Stimulated activated effector memory CD8-positive, alpha-beta T cell treated with anti-CD3 and anti-CD28 coated beads, Interleukin-12 subunit alpha, Interleukin-12 subunit beta, amount 100 ng/mL, for 72 hours (primary cell): ENCODE measurements at places on chromosomes 16 and 17.

- DNase-seq: no peak
Observed at GRCh38 chr17:76688165-76688622, 22.6 kb downstream of the MXRA7 start.

DNA sequence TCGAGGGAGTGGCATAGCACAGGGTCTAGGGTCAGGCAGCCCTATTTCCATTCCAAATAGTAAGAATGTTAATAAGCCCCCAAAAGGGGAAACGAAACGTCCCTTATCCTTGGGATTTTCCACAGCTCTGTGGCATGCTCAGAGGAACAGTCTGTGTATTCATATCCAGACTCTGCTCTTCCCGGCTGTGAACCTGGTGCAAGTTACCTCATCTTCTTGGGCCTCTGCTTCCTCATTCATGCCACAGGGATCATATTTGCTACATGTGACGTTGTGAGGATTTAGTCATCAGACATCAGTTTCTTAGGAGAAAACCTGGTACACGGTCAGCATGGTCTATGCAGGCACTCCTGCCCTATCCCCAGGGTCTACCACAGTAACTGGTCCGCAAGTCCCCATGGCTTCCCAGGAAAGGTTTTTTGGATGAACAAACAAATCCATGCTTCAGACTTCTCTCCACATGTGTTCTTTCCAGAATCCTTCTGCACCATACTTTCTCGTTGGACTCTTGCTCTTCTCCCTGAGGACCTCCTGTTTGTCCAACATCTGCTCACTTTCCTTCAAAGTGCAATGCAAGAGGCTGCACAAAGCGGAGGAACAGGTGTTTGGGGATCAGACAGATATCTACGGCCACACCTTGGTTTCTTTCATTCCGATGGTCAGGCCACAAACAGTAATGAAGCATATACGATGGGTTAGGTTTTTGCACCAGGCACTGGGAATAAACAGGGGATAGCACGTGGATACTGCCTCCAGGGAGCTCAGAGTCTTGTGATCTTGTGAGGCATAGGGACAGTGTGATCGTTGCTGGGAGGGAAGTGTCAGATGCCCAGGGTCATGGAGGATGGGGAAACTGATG lies 17.7 kb downstream of the GLP2R start:
- no peak for DNase-seq

DNA sequence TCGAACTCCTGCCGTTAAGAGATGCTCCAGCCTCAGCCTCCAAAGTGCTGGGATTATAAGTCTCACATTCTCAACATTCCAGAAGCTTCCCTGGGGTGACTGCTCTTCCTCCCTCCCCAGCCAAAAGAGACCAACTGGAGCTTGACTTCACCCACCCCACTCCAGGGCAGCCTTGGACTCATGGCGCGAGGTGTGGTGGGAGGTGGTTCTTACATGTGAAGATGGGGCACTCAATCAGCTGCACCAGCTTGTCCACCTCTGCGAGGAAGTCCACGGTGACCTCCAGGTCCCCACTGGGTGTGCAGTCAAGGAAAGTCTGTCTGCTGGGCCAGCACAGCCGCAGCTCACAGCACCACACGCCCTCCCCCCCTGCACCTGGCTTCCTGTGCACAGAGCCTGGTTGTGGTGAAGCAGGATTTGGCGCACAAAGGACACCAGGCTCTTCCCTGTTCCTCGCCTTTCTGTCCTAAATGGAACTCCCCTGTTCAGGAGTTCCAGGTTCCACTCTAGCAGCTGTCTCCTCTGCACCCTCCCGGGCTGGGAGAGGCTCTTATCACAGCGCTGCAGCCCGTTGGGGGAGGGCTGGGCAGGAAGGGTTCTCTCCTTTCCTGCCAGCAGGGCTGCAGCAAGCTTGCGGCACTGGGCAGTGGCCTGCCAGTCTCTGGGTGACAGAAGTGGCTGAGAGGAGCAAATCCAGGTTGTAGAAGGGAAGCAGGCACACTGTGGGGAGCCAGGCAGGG lies 9.6 kb upstream of the MTSS2 start:
- no peak for DNase-seq

DNA sequence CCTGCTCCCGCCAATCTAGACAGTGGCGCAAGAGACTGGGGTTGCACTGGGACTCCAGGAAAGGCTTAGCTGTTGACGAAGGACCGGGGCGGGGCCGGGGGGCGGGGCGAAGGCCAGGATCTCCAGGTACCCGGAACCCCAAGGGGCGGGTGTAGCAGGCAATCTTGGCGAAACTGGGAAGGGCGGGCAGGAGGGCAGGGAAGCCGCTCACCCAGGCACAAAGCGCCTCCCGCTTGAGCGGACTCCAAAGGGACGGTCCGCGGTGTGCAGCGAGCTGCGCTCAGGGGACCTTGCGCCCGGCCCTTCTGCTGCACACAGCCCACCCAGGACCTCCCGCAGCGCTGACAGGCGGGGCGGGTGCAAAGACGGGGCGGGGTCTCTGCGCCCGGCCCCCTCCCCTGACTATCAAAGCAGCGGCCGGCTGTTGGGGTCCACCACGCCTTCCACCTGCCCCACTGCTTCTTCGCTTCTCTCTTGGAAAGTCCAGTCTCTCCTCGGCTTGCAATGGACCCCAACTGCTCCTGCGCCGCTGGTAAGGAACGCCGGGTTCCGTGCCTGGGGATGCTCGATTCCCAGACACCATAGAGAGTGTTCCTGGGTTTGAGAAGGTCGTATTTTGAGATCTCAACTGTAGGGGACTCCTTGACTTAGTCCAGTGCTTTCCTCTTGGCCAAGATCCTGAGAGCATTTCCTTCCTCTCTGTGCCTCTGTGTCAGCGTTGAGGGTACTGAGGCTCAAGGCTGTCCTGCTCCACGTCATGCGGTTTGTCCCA lies at the start of gene MT1F:
MT1F (plus strand) TSS at position 405 of the 772 bp plus-strand sequence; CDS start at position 505, 100 bp downstream.
- peak; percentile 84 for DNase-seq

DNA sequence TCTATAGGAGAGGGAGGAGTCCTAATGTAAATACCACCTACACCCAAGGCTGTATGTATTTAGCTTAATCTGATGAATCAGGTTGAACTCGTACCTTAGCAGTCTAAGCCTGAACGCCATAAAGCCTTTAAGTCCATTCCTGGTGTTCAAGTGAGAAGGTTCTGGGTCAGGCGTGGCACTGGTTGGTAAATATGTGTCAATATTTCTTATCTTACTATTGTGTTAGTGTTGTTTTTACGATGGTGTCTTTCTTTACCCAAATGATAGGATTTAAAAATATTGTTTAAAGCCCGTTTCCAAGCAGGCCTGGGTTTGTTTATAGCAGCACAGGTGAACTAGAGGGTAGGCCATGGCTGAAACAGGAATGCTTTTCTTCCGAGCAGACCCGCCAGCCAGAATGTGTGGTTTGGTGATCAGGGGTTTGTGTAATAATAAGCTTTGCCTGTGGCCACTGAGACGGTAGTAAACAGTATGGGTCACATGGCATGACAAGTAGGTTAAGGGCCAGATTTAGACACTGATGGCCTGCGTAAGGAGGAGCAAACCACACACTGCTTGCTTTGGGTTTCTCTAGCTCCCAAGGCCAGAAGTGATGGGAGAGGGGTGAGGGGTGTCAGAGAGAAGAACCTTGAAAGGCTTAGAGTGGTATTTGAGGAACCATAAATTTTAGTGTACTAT lies 3.3 kb downstream of the TMEM94 start:
- DNase-seq: no peak

GRCh38 chr16:88363239-88363891 lies 19.4 kb upstream of the ZNF469 start:
- DNase-seq: no peak

- DNase-seq: peak; percentile 40
Observed at GRCh38 chr16:85615014-85615851, 2.1 kb downstream of the GSE1 start.

DNA sequence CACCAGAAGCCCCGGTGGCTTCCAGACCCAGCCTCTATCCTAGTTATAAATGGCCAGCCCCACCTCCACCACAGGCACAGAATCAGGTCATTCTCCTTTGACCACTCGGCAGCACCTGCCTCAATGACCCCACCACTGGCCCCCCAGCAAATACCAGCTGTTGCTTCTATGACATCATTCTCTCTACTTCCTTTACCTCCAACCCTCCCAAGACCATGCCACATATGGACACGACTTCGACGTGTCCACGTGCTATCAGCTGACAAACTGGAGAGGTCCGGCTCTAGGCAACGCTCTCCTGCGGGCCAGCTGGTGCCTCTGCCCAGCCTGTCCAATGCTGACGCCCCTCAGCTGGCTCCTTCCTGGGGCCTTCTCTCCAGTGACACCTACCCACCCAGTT lies 5.9 kb downstream of the ALYREF start:
- no peak for DNase-seq

DNA sequence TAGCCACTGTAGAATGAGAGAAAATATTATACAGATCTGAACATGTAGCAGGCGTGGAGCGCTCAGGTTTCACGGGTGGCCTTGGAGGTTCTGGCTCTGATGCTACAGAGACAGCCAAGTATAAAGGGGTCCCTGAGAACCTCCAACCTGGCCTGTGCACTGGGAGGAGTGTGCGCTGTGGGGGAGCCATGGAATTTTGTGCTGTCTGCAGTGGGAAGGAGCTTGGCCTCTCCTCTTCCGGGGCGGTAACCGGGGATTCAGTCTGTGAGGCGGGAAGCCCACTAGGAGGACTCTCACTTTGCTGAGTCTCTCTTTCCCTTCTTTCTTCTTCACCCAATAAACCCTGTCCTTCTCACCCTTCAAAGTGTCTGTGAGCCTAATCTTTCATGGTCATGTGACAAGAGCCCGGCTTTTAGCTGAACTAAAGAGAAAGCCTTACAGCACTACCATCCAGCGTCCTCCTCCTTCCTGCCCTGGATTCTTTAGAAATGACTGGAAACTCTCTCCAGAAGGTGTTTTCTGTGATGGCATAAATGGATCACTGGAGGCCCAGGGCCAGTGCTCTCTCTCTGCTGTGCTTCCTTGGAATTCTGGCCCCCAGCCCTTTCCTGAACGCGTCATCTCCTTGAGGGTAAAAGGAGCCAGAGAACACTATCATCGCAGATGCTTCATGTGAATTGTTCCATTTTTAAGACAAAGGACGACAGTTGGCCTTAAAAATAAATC lies 232.1 kb upstream of the CACNG5 start:
- DNase-seq: no peak
